ENCODE measurements at places on chromosomes 1 and 21.

GRCh38 chr21:17859661-17860060 is 40.5 kb upstream of the C21orf91 start:
- DNase-seq, result no peak

- DNase-seq, result no peak
Observed at GRCh38 chr21:22342889-22343288, 1344.7 kb downstream of the NCAM2 start.

- DNase-seq, result peak; percentile 87
Observed at GRCh38 chr1:15703562-15703961, 19.4 kb downstream of the PLEKHM2 start.

DNA sequence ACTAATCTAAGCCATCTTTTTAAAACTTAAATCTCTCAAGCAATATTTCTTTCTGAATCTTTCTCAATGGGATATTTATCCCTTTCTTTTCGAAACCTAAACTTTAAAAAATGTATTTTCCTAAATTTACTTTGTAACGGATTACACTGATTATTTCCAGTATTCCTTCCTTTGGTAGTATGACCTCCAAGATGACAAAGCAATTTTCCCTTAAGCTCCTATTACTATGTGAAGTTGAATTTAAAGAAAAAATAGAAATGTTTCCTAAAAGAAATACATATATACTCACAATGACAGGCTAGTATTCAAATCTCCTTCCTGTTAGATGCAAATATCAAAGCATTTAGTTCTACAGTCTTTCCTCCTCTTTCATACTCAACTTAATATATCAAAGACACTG is 15.8 kb downstream of the SCAF4 start:
- DNase-seq, result no peak

- DNase-seq, result no peak
Observed at GRCh38 chr1:168875831-168876230, 146.8 kb upstream of the DPT start.

GRCh38 chr1:205593967-205594366 is 37.8 kb downstream of the ELK4 start:
- no peak for DNase-seq
